ENCODE measurements at places on chromosomes 12 and 14. TPM values are rescaled to one million over a fixed set of nuclear protein-coding genes. Genes with fewer than 3 reads are reported as not detected.

GRCh38 chr14:81172353-81172752, 48.4 kb downstream of the GTF2A1 start:
- H3K27ac ChIP-seq, result no peak overlapping the region
- H3K27me3 ChIP-seq, result no peaks in the 10 kb centered on the region
- DNase-seq, result no peak
- peaks cover 26% of the 10 kb centered on the region for H3K4me1 ChIP-seq
- no peak overlapping the region for H3K4me3 ChIP-seq

DNA sequence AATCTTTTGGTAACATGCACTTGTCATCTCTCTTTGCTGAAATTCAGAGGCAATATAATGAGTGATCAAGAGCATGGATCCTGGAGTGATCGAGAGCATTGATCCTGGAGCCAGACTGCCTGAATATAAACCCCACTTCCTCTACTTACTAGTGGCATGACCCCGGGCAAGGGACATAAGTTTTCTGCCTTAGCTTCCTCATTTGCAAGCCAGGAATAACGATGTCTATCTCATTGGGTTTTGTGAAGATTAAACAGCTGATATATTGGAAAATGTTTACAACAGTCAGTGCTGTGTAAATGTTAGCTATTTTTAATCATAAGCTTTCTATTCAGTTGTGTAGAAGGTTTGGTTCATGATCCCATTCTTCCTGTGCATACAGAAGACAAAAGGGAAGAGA, 2.4 kb upstream of the CSRNP2 start:
- H3K4me3 ChIP-seq, result no peak overlapping the region
- no peaks in the 10 kb centered on the region for H3K27me3 ChIP-seq
- no peak overlapping the region for H3K27ac ChIP-seq
- peaks cover 21% of the 10 kb centered on the region for H3K4me1 ChIP-seq
- no peaks in the 10 kb centered on the region for H3K36me3 ChIP-seq

The ENDOU gene
- not detected for total RNA-seq

- peak overlapping the region; percentile 67 for H3K4me3 ChIP-seq
- peak overlapping the region; percentile 91 for H3K27ac ChIP-seq
- DNase-seq, result peak; percentile 28
- no peaks in the 10 kb centered on the region for H3K27me3 ChIP-seq
Observed at GRCh38 chr12:56188778-56189098, 545 bp downstream of the SMARCC2 start.

DNA sequence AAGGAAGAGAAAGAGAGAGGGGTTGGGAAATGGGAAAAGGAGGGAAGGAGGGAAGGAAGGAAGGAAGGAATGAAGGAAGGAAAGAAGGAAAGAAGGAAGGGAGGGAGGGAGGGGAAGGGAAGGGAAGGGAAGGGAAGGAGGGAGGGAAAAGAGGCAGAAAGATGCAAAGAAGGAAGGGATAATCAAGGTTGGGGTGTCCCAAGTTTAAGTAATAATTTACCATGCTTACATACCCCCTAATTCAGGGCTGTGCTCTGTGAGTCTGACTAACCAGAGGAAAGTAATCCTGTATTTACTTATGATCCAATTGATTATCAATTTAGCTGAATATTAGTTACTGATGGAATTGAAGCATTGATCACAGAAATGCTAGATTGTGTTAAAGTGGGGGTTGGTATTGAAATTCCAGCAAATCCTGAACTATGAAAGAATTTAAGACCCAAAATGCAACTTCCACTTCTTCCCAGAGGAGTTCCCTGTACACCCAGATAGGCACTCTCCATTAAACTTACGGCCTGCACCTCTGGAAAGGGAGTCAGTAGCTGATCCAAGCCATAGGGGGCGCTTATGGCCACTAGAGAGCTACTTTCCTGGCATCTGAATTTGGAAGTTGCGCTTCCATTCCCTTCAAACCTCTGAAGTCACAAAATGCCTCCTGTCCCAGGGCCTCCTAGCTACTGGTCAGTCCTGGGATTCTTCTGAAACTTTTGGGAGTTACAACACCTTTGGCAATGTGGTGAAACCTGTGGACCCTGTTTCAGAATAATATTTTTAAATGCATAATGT, 162.7 kb upstream of the PWP1 start:
- H3K4me1 ChIP-seq, result no peaks in the 10 kb centered on the region
- no peak for DNase-seq
- no peak overlapping the region for H3K4me3 ChIP-seq
- no peaks in the 10 kb centered on the region for H3K36me3 ChIP-seq
- no peak overlapping the region for H3K27ac ChIP-seq

The PLEKHG7 gene
- not detected for total RNA-seq

GRCh38 chr14:69048456-69048855, 69.4 kb upstream of the ACTN1 start:
- H3K4me1 ChIP-seq, result no peaks in the 10 kb centered on the region
- no peaks in the 10 kb centered on the region for H3K27me3 ChIP-seq
- no peak overlapping the region for H3K4me3 ChIP-seq
- peak; percentile 18 for DNase-seq
- H3K36me3 ChIP-seq, result peaks cover 2% of the 10 kb centered on the region

The BCL11B gene
- 165 TPM for total RNA-seq

The CMKLR1 gene
- total RNA-seq, result 0.87 TPM

The TAS2R8 gene
- total RNA-seq, result not detected

The AICDA gene
- total RNA-seq, result not detected

DNA sequence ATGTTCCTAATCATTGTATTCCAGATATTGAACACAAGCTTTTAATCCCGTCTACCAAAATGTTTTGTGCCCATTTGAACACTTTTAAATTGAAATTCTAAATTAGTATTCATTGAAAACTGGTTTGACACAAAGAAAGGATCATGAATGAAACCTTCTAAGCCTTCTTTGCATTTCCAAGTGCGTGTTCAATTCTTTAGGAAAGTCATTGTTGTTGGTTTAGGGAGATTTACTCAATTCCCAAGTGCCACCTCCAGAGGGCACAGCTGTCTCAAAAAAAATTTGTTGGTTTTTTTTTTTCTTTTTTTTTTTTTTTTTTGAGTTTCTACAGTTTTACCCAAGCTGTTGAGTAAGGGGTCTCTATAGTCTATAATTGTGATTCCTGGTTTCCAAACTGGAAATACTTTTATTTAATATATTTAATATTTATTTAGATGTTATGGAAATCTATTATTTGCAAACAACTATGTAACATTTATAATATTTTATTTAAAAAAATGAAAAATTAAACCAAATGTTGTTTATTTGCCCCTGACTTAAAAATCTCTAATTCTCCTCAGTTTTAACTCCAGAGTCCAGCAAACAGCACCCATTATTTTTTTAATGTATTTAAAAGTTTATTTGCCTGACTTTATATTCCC, 79.9 kb downstream of the NEDD1 start:
- H3K27me3 ChIP-seq, result peaks cover 10% of the 10 kb centered on the region
- peaks cover 14% of the 10 kb centered on the region for H3K4me1 ChIP-seq
- peak; percentile 8 for DNase-seq

The SLC38A4 gene
- not detected for total RNA-seq

- H3K36me3 ChIP-seq, result no peaks in the 10 kb centered on the region
- no peaks in the 10 kb centered on the region for H3K4me1 ChIP-seq
- H3K4me3 ChIP-seq, result no peak overlapping the region
- no peak overlapping the region for H3K27ac ChIP-seq
Observed at GRCh38 chr12:47124451-47124850, 44.7 kb upstream of the AMIGO2 start.

The KRT74 gene
- total RNA-seq, result not detected

DNA sequence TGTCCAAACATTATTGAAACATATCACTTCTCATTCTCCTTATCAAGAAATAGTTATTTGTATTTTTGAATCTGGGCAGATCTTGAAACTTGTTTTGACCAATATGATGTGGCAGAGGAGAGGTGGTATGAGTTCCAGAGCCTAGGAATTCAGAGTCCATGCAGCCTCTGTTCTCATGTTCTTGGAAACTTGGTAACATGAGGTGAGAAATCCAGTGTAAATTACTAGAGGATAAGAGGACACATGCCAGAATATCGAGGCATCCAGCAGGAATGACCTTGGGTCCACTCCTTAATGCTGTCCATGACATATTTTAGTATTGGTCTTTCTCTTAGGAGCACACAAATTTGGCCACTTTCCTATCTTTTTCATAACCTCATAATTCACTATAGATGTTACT, 1374.6 kb downstream of the FSCB start:
- no peaks in the 10 kb centered on the region for H3K36me3 ChIP-seq
- no peaks in the 10 kb centered on the region for H3K4me1 ChIP-seq
- H3K4me3 ChIP-seq, result no peak overlapping the region

DNA sequence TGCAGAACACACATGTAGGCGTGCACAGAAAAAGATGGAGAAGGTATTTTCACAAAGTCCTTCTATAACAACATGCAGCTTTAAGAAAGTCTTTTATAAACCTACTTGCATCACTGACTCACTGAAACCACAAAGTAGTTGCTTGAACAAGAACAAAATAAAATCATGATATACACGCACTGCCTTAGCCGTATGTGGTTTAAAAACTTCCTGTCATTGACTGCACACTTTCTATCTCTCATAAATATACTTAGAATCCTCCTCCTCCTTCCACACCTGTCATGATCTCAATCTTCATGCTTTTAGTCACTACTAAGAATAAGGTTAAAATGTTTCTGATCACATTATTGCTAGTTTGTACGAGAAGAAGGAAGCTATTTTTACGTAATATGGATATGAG, 31.8 kb upstream of the RAD51AP1 start:
- H3K36me3 ChIP-seq, result peaks cover 8% of the 10 kb centered on the region
- H3K27ac ChIP-seq, result peak overlapping the region; percentile 44
- no peaks in the 10 kb centered on the region for H3K27me3 ChIP-seq
- peaks cover 23% of the 10 kb centered on the region for H3K4me1 ChIP-seq

- H3K36me3 ChIP-seq, result no peaks in the 10 kb centered on the region
- no peak for DNase-seq
- H3K4me3 ChIP-seq, result no peak overlapping the region
- no peak overlapping the region for H3K27ac ChIP-seq
- no peaks in the 10 kb centered on the region for H3K4me1 ChIP-seq
Observed at GRCh38 chr12:93199831-93200236, 177.9 kb upstream of the NUDT4 start.

DNA sequence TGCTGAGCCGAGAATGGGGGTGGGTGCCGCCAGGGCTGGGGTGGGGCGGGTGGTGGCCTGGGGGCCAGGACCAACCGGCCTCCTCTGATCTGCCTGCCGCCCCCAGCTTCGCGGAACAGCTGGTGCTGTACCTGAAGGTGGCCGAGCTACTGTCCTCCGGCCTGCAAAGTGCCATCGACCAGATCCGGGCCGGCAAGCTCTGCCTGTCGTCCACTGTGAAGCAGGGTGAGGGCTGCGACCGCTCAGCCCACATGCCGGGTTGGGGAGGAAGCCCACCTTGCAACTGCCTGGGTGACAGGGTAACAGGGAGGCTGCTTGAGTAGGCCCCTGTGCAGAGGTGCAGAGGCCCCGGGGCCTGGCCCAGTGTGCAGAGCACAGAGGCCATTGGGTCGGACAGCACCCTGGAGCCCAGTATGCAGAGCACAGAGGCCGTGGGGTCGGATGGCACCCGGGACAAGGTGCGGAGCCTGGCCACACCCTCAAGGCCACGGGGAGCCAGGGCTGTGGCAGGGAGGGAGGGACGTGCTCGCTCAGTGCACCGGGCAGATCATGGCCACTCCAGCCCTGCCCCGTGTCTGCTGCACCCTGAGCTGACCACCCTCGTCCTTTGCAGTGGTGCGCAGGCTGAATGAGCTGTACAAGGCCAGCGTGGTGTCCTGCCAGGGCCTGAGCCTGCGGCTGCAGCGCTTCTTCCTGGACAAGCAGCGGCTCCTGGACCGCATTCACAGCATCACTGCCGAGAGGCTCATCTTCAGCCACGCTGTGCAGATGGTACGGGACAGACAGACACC, 9.5 kb upstream of the PUS1 start:
- DNase-seq, result no peak
- no peak overlapping the region for H3K4me3 ChIP-seq
- H3K4me1 ChIP-seq, result no peaks in the 10 kb centered on the region
- H3K27ac ChIP-seq, result no peak overlapping the region
- peaks cover 6% of the 10 kb centered on the region for H3K36me3 ChIP-seq

The MYL2 gene
- not detected for total RNA-seq

The PDE3A gene
- total RNA-seq, result not detected

GRCh38 chr14:105902131-105902898, 375.9 kb downstream of the TMEM121 start:
- H3K27me3 ChIP-seq, result no peaks in the 10 kb centered on the region

The SSTR1 gene
- not detected for total RNA-seq

The RILPL1 gene
- total RNA-seq, result 8.1 TPM

GRCh38 chr14:73630009-73630780, 14.6 kb upstream of the DNAL1 start:
- no peak overlapping the region for H3K4me3 ChIP-seq
- H3K36me3 ChIP-seq, result no peaks in the 10 kb centered on the region
- DNase-seq, result no peak
- peaks cover 8% of the 10 kb centered on the region for H3K4me1 ChIP-seq

DNA sequence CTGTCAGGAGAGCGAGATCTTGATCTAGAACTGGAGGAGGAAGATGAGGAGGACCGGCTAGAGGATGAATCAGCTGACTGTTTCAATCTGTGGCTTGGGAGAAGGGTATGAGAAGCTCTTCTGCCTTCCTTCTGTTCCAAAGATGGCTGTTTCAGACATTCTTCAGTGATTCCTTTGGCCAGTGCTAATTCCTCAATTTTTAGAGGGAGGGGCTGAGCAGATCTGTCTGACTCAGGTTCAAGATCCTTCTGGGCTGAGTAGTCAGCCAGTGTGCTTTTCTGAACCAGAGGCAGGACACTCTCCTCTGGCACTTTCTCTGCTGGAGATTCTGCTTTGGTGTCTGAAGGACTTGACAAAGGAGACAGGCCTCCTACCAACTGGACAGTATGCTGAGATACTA, 15.2 kb downstream of the ACIN1 start:
- peaks cover 82% of the 10 kb centered on the region for H3K36me3 ChIP-seq
- H3K4me3 ChIP-seq, result no peak overlapping the region
- no peaks in the 10 kb centered on the region for H3K27me3 ChIP-seq
- H3K27ac ChIP-seq, result no peak overlapping the region
- no peaks in the 10 kb centered on the region for H3K4me1 ChIP-seq
- no peak for DNase-seq

DNA sequence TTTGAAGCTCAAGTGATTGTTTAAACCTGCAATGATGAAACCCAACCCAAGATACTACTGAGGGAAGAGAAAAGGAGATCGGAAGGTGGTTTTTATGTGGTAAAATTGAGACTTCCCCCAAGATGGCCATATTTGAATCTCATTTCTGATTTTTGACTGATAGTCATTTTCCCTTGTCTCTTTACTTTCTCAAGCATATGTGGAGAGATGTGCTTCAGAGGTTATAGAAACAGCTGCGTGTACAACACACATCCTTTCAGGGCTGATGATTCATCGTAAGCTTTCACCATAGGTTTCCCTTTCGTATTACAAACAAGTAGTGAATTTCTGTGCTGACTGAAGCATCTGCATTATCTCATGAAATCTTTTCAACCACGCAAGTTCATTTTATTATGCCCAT, 276.2 kb downstream of the EMP1 start:
- no peaks in the 10 kb centered on the region for H3K4me1 ChIP-seq
- no peak overlapping the region for H3K27ac ChIP-seq
- no peak for DNase-seq
- H3K27me3 ChIP-seq, result no peaks in the 10 kb centered on the region
- no peaks in the 10 kb centered on the region for H3K36me3 ChIP-seq

- H3K36me3 ChIP-seq, result no peaks in the 10 kb centered on the region
- DNase-seq, result no peak
- no peak overlapping the region for H3K4me3 ChIP-seq
- no peaks in the 10 kb centered on the region for H3K27me3 ChIP-seq
- no peak overlapping the region for H3K27ac ChIP-seq
- H3K4me1 ChIP-seq, result no peaks in the 10 kb centered on the region
Observed at GRCh38 chr12:60231303-60231702, 635.5 kb downstream of the SLC16A7 start.

GRCh38 chr12:106332536-106332935, 25.0 kb upstream of the POLR3B start:
- H3K27ac ChIP-seq, result no peak overlapping the region
- H3K4me3 ChIP-seq, result no peak overlapping the region
- DNase-seq, result no peak
- peaks cover 32% of the 10 kb centered on the region for H3K36me3 ChIP-seq
- no peaks in the 10 kb centered on the region for H3K27me3 ChIP-seq
- no peaks in the 10 kb centered on the region for H3K4me1 ChIP-seq

The POTEG gene
- not detected for total RNA-seq

The PLXNC1 gene
- total RNA-seq, result 27.6 TPM
